ENCODE measurements at places on chromosomes 16 and 17. TPM values are rescaled to one million over a fixed set of nuclear protein-coding genes. Genes with fewer than 3 reads are reported as not detected.

Gene SEPTIN12
- not detected for total RNA-seq

- no peak for DNase-seq
Observed at GRCh38 chr17:80070375-80071115, 30.8 kb upstream of the GAA start.

DNA sequence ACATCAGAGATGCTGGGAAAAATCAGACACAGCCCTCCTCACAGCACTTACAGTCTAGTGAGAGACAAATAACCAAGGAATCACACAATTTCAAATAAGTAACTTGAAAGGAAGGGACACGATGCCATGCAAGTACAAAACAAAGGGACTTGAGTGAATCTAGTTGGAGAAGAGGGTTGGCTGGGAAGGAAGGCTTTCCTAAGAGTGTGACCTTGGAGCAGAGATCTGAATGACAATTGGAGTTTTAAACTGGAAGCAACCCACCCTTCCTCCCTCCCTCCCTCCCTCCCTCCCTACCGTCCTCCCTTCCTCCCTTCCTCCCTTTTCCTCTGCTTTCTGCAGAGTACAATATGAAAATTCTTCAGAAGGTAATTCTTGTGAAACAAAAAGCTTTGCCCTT is 31.1 kb downstream of the ADAMTS18 start:
- no peak for DNase-seq

- no peak for DNase-seq
Observed at GRCh38 chr17:27338536-27338985, 44.6 kb downstream of the WSB1 start.

DNA sequence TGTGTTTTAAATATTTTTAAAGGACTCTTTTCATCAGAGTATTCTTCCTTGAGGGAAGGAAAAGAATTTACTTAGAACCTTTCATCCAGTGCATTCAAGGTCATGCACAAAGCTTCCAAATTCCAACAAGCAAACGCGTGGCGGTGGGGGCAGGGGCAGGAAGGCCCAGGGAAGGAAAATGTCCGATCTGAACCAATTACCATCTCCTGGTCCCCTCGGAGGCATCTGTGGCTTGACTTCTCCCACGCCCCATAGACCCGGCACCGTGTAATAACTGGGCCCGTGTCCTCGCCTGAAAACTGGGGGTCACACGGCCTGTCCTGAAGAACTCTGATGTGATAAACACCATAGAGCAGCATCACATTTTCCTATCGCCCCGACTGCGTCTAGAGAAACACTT is 18.3 kb downstream of the MEAK7 start:
- DNase-seq, result no peak

- DNase-seq, result no peak
Observed at GRCh38 chr17:66087073-66087472, 104.9 kb downstream of the CEP112 start.

DNA sequence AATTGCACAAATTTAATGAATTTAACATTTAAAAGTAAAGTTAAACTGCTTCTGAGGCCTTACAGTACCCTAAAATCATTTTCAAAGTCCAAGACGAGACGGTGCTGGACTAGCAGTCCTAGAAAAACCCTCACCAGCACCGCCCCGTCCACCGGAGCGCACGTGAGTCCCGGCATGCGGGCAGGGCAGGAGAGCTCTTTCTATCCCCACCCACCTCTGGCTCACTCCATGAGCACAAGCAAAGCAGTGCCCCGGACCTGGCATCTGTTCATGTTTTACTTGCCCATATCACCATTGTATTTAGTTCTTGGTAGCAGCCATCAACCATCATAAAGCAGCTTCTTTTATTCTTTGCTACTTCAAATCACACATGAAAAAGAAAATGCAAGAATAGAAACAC is 41.7 kb downstream of the ANKRD11 start:
- DNase-seq, result no peak

GRCh38 chr17:47802341-47803022 is 19.1 kb downstream of the OSBPL7 start:
- DNase-seq, result peak; percentile 61

All from H4 (cell line).